ENCODE measurements at places on chromosomes 4 and X.

DNA sequence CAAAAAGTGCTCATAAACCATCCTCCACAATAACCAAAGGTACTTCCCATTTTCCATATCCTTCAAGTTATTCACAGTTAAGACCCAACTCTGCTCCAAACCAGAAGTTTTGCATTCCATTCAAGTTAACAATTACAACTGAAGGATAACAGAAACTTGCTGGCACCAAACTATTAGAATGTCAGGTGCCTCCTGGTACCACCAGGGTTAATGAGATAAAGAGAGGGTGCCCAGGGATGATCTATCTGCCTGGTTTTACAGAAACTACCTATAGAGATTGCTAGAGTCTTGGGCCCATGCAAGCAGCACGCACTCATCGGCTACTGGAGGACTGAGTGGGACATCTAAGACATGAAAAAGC lies 114.6 kb downstream of the RBM47 start:
- DNase-seq = no peak

GRCh38 chr4:146029147-146029546 lies 90.5 kb upstream of the ZNF827 start:
- DNase-seq = peak; percentile 9

DNA sequence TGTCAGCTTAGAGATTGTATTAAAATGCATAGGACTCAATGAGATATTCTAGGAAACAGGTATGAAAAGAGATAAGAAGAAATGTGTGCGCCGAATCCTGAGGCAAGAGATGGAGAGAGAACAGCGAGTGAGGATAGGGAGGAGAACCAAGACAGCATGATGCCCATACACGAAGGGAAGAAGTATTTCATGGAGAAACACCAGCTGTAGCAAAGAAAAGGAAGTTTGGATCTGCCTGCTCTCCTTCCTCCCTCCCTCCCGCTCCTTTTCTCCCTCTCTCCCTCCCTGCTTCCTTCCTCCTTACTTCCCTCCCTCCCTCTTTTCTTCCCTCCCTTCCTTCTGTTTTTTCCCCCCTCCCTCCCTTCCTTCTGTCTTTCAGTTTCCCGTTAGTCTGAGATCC lies 318.6 kb upstream of the TAPT1 start:
- DNase-seq = no peak

- DNase-seq = no peak
Observed at GRCh38 chrX:118550792-118551191, 55.2 kb downstream of the DOCK11 start.

GRCh38 chrX:16654093-16654492 lies 4.1 kb downstream of the S100G start:
- DNase-seq = peak; percentile 15

GRCh38 chr4:88775529-88775928 lies 77.9 kb upstream of the NAP1L5 start:
- no peak for DNase-seq

- DNase-seq = peak; percentile 36
Observed at GRCh38 chr4:109803924-109804571, 2.2 kb upstream of the CFI start.

- DNase-seq = peak; percentile 2
Observed at GRCh38 chrX:10677490-10677889, 57.1 kb upstream of the MID1 start.

- DNase-seq = no peak
Observed at GRCh38 chrX:30876367-30876766, 12.7 kb downstream of the TAB3 start.

DNA sequence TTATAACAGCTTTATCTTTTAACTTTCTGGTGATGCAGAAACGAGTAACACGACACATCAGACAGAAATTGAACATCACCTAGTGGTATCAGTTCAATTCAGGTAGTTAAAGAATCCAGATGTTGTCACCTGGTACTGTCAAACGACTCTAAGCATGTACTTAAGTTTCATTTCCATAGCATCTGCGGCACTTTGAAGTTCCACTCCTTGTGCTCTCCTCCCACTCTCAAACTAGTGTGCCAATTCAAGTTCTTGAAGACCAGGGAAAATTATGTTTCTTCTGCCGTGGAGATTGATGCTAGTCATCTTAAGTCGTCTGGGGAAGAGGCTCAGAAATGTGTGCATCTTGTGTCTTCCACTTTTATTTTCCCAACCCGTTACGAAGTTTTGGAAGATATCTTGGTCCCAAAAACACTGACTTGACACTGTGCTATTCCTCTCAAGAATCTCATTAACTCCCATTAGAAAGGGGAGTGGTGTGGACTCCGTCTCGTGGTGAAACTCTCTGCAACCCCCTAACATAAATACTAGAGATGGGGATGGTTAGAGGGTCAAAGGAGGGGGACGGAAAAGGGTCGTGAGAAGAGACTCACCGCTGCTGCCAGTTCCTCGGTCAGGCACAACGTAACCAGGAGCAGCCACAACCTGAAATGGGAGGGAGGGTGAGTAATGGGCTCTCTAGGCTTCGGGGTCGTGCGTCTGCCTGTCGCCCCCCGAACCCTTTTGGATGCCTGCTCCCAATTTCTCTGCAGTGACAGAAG lies 693 bp downstream of the COL4A6 start:
- DNase-seq = no peak

DNA sequence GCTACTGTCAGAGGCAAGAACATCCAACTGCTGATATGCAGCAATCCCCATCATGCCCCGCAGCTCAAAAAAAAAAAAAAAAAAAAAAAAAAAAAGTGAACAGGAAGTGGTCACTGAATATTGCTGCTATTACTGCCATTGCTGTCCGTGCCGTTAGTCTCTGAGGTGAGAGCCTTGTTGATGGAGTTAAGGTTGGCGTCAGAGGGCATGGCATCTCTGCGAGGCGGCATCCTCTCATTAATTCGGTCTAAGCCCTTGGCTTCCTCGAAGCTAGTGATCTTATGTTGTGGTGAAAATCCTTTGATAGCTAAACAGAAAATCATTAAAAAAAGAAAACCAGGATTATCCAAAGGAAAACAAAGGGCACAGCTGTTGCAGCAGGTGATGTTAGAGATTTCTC lies 321.6 kb downstream of the PPP3CA start:
- no peak for DNase-seq

DNA sequence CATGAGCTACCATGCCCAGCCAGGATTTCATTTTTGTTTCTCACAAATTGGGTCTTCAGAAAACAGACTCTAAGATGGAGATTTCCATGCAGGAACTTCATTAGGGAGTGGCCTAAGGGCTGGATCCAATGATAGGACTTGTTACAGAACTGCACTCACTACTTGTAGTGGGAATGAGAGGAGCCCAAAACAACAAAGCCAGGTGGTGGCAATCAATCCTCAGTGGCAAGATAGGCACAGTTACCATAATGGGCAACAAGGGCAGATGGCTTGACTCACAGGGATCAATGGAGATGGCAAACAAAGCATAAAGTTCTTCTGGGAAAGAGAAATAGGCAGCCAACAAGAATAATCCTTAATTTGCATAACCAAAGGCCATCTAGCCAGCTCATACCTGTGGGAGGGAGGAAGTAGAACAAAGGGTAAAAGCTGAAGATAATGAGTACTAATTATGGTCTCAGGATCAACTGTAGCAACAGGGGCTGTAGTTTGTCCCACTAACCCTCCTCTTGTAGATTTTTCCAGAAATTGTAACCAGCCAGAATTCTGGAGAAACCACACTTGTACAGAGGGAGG lies 72.8 kb upstream of the MAPK10 start:
- no peak for DNase-seq

DNA sequence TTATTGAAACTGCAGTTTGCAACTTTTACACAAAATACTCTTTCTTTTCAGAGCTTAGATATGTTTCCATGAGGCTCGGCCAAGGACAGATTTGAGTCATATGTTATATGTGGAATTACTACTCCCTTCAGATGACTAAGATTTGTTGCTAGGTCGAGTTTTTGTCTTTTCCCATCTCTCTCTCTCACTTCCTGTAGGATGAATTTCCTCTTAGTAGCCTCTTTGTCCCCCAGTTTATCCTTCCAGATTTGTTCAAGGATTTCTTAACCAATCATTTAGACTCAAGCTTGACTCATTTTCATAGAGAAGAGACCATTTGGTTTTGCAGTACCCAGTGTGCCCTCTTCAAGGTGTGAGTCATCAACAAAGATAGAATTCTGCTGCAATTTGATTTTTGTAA lies 209.2 kb downstream of the GLUD2 start:
- peak; percentile 36 for DNase-seq

DNA sequence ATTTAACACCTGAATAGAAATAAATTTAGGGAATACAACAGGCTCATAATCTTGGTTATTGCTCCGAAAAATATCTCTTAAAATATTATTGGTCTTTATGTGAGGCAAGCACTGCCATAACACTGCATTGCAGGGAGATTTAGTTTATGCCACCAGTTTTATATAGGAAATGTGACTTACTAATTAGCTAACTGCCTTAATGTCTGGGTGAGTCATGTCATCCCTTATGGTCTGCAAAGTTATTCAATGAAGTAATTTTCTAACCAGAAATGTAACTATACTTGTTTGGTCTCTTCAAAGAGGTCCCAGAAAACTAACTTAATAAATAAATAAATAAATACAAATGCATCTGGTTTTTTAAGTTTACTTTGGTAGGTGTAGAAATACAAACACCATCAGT lies 597.2 kb downstream of the GALNTL6 start:
- no peak for DNase-seq

DNA sequence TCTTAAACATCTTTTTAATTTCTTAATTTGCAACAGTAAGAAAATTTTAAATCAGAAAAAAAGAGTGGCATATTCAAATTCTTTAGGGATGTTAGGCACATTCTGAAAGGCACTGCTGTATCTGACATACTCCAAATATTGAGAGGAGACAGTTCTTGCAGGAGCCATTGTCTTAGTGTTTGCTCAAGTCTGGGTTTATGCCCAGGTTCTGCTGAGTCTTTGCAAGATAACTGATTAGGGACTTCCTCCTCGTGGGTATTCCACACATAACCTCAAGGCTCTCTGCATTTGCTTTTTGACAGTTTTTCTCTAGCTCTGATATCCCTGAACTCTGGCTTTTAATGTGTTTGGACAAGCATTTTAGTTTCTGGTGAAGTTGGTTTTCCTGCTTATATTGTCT lies 52.6 kb downstream of the RPS3A start:
- no peak for DNase-seq

DNA sequence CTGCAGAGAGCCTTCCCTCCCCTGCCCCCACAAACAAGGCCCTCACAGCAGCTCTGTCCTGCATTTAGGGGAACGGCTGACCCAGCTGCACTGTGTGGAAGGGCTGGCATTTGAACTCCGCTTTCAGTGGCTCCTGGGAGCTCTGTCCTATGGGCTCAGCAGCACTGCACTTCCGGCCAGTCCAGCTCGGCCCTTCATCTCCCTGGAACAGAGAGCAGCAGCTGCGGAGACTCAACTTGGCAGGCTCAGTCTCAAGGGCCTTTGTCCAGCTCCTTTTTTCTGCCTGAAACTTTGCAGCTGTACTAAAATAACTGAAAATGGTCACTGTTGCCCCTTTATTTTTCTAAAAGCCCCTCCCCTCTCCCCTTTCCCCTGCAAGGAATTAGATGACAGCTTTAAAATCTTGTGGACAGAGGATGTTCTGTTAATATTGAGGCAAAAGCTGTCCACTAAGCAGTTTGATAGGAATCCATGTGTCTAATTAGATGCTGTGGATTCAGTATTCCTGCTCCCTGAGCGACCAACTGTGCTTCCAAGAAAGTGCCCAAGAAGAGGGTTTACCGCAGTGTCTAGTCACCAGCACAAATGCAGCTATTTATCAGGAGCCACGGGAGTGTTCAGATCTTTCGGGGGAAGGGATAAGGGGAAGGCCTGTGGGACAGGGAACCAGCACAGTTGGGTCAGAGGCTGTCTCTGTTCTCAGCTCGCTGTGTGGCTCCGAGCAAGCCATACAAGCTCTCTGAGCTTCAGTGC lies 133.1 kb downstream of the AFAP1 start:
- DNase-seq = peak; percentile 33

DNA sequence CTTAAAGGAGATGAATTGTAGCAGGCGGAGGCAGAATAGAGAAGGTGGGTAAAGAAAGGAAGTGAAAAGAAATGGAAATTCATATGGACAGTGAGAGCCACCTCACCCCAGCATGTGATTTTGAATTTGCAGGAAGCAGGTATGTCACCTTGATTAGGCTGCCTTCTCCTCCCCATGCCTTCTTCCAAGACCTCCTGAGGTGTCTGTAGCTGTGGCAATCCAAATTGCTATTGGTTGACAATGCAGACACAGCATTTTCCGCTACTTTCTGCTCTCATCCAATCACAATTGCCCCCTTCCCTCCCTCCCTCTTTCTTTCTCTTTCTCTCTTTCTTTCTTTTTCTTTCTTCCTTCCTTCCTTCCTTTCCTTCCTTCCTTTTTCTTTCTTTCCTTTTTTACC lies 38.5 kb downstream of the RAB33B start:
- no peak for DNase-seq
